Astrocyte of the hippocampus (primary cell): ENCODE measurements at places on chromosomes 4 and X.

DNA sequence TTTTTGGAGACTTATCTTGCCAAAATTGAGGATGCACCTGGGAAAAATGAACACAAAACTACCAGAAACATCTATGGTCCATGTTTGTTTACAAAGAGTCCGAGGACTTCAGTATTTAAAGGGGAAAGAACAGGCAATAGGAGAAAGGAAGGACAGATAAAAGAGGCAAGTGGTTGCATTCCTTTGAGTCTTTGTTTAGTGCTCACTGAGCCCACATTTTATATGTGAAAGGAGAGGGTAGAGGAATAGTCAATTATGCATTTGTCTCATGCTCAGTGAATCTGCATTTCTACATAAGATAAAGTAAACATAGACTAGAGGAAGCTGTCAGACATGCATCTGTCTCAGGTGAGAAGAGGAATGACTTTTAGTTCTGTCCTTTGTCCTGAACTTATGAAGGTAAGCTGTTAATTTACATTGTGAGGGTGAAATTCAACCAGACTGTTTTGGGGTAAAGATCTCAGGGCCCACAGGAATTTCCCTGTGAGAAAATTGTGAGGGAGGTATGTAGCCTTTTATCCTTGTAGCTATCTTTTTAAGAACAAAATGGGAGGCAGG lies 4.5 kb downstream of the DMP1 start:
- DNase-seq: no peak

DNA sequence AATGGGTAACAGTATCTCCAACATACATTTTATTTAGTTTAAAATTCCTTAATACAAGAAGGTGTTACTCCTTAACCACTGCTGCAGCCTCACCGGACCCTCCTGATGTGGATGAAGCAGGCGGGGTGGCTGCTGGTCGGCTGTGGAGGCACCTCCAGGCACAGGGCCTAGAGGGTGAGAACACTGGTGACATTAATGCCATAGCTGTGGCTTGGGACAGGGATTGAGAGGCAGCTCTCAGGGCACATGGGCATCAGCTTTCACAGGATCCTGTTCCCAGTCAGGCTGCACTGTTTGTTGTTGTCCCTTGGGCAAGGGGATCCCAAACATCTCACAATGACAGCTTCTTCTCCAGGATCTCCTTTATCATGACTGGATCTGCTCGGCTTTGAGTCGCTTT lies 90.0 kb downstream of the GATB start:
- DNase-seq: no peak

DNA sequence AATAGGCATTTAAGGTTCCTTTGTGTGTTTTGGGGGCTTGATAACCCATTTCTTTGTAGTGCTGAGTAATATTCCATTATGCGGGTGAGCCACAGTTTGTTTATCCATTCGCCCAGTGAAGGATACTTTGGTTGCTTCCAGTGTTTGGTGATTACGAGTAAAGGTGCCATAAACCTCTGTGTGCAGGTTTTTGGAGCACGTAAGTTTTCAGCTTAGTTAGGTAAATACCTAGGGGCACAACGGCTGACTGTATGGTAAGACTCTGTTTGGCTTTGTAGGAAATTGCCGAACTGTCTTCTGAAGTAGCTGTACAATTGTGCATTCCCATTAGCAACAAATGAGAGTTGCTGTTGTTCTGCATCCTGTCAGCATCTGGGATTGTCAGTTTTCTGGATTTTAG lies 3.8 kb upstream of the TBL1X start:
- DNase-seq: no peak

GRCh38 chr4:87375719-87376291 lies 15.2 kb downstream of the HSD17B11 start:
- peak; percentile 74 for DNase-seq

- DNase-seq: peak; percentile 12
Observed at GRCh38 chrX:50100188-50100587, 100.6 kb downstream of the AKAP4 start.

DNA sequence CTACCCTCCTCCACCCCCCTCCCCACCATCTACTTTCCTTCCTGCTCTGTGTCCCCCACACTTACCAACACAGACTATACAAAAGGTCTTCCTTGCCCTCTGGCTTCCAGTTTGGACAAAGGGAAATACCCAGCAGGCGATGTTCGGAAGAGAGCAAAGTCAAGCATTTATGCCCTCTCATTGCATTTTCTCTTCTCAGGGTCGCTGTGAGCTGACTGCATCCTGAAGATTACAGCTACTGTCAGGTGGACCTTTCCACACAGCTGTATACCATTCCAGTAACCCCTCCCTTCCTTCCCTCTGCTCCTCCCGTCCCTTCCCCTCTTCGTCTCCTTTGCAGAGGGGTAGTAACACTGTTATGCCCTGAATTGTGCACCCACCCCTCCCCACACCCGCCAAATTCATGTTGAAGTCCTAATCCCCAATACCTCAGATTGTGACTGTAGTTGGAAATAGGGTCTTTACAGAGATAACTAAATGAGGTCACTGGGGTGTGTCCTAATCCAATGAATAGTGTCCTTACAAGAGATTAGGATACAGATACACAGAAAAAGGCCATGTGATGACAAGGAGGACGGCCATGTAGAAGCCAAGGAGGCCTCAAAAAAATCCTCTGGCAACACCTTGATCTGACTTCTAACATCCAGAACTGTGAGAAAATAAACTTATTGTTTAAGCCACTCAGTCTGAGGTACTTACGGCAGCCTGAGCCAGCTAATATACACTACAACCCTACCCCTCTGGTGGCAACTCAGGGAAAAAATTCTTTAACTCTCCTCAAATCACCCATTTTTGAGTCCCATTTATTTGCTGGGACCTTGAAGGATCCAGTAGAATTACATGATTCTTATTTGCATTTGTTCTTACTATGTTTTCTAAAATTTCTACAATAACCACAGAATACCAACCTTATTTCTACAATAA lies 11.7 kb downstream of the MORF4L2 start:
- DNase-seq: no peak

GRCh38 chrX:131840799-131841495 lies 182.2 kb upstream of the STK26 start:
- DNase-seq: no peak

- no peak for DNase-seq
Observed at GRCh38 chr4:137389911-137390520, 142.3 kb downstream of the PCDH18 start.

- peak; percentile 66 for DNase-seq
Observed at GRCh38 chr4:23384741-23385140, 505.1 kb downstream of the PPARGC1A start.

- no peak for DNase-seq
Observed at GRCh38 chr4:57081651-57082621, 28.2 kb downstream of the IGFBP7 start.

DNA sequence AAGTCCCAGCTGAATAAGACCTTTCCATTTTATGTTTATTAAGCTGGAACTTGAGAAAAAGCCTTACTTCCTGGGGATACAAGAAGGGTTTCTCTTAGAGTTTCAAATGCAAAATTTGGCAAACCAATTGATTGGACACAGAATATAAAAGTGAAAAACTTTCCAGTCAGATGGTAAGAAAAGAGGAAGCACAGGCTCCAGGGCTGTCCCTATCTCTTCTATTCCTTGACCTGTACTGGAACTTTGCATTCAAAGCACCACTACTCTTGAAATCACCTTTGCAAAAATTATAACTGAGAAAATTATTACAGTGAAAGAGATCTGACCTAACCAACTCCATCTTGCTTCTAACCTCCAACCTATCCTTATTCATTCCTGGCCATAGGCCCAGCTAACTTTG lies 11.7 kb downstream of the PROM1 start:
- DNase-seq: no peak

- peak; percentile 97 for DNase-seq
Observed at GRCh38 chr4:41418444-41418843, 119.5 kb upstream of the LIMCH1 start.

- DNase-seq: no peak
Observed at GRCh38 chr4:81353861-81354260, 117.8 kb downstream of the RASGEF1B start.

GRCh38 chr4:71186257-71186565 lies 152.6 kb upstream of the SLC4A4 start:
- no peak for DNase-seq

GRCh38 chr4:86300516-86300915 lies 59.3 kb downstream of the MAPK10 start:
- DNase-seq: no peak

GRCh38 chr4:89720981-89721380 lies 116.0 kb downstream of the SNCA start:
- no peak for DNase-seq

DNA sequence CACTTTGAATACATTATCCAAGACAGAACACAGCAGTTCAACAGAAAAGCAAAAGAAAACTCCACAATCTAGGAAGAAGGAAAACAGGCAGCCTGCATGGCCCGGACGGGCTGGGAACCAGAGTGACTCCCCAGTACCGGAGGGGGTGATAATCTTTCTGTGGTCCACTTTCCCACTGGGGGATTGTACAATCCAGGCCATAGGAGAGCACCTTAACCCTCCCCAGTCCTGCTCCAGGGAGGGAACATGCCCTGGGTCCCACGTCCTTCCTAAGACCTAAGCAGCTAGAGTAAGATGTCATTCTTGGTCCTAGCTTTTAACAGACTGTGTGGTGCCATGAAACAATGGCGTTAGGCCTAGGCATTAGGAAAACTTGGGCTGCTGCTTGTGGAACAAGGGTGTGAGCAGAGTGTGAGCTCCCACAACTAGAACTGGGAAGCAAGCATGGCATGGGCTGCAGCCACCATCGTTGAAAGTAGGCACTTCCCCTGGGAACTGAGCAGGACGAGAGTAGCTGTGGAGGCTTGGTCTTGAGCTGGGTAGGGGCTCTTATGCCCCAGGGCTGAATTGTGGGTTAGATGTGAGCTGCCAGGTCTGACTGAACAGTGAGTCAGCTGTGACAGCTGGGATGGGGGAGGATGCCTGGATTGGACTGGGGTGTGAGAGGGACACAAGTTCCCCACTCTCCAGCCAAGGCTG lies 42.4 kb downstream of the NAT8L start:
- DNase-seq: peak; percentile 48

DNA sequence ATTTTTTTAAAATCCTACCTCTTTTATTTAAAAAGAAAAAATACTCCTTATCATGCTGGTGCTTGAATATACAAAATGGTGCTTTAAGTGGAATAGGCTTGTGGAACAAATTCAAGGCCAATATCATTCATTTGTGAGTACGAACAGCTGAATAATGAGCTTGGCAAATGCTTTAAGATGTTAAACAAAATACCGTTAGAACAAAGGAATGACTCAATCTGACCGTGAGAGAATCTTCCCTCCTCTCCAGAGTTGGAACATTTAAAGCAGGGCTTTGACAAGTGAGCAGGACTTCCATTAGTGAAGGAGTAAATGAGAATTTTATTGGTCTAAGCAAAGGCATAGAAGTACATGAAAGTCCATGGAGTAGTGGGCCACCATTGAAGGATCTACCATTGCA lies 74.5 kb downstream of the DCLK2 start:
- peak; percentile 69 for DNase-seq

- no peak for DNase-seq
Observed at GRCh38 chr4:87734936-87735335, 64.4 kb upstream of the IBSP start.

DNA sequence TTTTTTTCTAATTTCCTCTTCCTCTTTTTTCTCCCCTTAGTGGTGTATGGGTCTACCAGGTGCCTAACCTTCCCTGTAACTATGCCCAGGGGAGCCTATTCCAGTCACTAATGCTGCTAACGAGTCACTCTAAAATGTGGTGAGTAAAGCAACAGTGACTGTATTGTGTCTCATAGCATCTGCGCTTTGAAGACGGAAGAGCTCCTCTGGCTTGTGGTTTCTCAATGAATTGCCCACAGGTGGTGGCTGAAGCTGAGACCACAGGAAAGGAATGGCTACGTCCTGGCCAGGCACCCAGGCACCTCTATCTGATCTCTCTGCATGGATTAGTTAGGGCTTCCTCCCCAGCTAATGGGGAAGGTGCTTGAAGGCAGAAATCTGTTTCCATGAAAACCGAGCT lies 763.5 kb upstream of the FRG1 start:
- DNase-seq: peak; percentile 38

DNA sequence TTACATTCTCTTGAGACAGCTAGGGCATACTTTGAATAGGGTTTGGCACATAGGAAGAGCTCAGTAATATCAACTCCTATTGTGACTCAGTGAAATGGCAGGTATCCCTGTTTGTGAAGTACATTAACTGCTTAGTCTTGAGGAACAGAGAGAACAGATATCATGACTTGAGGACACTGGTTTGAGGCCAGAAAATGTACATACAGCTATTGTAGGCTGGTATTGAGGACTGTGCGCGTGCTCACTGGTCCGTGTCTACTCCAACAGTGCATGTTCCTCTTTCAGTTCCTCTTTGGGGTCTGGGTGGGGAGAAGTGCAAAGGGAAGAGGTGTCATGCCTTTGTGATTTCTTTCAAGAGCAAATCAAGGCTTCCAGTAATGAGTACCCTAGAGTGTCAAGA lies 34.6 kb upstream of the TBC1D9 start:
- DNase-seq: no peak

DNA sequence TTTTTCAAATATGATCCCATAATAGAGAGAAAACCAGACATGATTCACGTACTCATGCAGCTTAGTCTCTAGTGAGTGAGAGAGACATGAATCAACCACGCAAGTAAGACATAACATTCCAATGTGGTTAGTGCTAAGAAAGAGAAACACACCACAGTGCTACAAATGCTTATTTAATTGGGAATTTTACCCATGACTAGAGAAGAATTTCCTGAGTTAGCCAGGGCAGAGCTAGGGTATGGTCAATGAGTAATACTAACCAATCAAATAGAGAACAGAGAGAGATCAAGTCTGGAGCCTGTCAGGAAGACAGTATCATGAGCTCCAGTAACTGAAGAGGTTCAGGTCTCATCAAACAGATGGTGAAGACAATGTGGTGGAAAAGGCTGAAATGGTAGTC lies 495.2 kb downstream of the PDGFC start:
- peak; percentile 93 for DNase-seq

DNA sequence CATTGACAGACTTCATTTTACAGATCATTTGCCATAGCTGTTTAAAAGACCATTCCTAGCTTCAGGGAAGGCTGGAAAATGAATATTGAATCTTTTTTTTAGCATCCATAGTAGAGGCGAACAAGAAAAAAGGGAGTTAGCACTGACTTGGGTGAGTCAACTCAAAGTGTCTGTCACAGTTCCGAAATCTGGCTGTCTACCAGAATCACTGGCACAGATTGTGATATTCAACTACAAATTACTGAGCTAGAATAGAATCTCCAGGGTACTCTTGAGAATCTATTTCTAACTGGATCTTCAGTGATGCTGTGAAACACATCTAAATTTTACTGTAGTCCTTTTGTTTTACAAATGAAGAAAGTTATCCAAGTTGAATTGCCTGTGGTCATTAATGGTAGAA lies 31.5 kb downstream of the SEC24B start:
- peak; percentile 71 for DNase-seq

DNA sequence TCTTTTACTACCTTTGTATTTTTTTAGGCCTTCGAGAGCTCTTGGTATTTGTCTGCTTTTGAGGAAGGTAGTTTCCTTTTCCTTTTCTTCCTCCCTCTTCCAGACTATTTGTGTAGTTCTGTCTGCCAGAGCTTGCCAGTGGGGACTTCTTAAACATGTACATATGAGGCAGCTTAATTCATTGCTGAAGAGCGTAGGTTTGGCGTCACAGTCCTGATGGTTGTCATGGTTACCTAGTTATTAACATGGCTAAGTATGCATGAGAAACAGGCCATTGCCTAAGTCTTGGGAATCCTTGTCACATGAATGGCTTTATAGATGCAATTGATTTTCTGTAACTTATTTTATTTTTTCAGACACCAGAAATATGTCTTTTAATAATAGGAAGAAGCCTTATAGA lies 48.5 kb upstream of the ARMCX2 start:
- DNase-seq: no peak
